ENCODE measurements at places on chromosomes 3 and 15. TPM values are rescaled to one million over a fixed set of nuclear protein-coding genes. Genes with fewer than 3 reads are reported as not detected.

Gene AGBL1
- total RNA-seq, result not detected

Gene TYRO3
- 0.37 TPM for total RNA-seq

DNA sequence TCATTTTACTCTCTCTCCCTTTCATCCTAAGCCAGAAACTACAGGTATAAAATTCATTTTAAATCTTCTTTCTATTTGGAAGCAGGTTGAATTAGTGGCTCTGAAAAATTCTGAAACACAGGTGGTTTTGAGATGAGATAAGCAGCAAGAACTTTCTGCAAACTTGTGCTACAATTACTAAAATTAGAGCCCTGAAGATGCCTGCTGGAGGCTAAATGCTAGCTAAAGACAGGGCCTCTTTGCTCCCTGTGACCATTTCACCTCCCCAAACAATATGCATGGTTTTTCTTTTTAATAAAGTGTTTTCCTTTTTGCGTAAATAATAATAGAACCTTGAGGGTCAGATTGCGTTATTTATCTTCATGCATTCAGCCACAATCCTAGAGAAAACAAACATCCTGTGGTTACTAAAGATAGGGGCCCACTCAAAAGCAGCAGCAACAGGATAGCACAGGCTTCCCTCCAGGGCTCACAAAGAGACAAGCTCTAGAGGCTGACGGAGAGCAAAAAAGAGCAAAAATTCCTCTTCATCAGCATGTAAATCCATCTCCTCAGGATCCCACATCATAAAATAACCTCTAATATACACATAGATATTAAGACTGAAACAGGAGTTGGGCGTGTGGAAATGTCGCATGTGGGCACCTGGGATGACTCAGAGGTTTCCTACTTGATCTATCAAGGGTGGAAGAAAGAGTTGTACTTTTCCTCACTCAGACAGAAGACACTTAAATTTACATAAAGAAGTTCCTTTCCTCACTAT is 26.5 kb upstream of the CP start:
- peak; percentile 76 for DNase-seq

DNA sequence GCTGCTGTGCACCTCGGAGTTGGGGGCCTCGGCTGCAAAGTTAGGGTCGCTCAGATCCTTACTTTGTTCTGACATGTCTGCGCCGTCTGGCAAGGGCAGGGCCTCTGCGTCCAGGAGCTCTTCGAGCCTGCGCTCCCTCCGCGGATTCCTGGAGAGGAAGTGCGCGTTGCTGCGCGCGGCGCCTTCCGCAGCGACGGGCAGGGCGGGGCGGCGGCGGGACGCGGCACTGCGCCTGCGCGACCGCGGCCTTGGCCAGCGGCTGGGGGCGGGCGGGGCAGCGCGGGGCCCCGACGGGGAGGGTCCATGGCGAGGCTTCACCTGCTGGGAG is at the start of gene NDN:
NDN (minus strand) TSS at position 163 of the 328 bp plus-strand sequence; CDS start at position 75, 88 bp downstream.
- DNase-seq, result no peak

DNA sequence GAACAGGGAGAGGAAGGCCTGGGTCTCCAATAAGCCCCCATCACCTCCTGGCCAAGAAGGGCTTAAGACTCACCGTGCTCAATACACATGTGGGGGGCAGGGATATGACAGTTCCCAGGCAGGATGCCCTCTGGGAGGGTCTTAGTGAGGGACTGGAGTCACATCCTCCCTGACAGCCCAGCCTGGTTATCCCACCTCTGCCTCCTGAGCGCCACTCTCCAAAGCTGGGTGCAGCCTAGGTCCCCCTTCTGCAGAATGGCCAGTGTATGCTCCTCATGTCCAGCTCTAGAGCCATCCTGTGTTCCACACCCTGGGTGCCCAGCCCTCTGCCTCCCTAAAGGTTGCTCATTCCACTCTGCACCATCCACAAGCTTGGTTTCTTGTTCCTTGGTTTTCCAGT is 1.2 kb upstream of the SHISA5 start:
- no peak for DNase-seq

- no peak for DNase-seq
These were observed 83.3 kb downstream of the SEC22A start for GRCh38 chr3:123285066-123285465.

Gene MAN2A2
- 60.8 TPM for total RNA-seq

DNA sequence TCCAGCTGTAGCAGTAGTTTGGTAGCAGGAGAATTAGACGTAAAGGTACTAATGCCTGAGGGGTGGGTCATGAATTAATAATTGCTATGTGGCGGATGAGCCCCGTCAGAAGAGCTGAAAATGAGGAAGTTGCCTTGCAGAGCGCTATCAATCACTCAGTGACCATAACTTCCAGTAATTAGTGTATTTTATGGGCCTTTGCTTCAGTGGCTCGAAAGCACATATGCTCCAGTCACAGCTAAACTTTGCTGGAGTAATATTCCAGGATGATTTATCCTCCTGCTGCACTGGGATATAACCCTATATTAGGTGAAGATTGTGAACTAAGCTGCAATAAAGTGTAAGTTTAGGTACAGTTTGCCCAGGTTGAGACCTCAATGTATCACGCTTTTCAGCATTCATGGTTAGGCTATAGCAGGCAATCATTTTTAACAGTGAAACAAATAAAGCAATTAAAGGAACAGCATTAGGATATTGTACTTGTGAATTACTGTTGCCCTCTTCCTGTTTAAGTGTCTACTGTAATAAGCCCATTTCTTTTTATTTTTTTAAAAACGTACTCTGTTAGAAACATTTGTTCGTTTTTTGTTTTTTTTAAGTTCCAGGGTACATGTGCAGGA is 104.6 kb upstream of the SKOR1 start:
- peak; percentile 84 for DNase-seq

GRCh38 chr15:23002920-23003319 is 22.8 kb upstream of the CYFIP1 start:
- no peak for DNase-seq

DNA sequence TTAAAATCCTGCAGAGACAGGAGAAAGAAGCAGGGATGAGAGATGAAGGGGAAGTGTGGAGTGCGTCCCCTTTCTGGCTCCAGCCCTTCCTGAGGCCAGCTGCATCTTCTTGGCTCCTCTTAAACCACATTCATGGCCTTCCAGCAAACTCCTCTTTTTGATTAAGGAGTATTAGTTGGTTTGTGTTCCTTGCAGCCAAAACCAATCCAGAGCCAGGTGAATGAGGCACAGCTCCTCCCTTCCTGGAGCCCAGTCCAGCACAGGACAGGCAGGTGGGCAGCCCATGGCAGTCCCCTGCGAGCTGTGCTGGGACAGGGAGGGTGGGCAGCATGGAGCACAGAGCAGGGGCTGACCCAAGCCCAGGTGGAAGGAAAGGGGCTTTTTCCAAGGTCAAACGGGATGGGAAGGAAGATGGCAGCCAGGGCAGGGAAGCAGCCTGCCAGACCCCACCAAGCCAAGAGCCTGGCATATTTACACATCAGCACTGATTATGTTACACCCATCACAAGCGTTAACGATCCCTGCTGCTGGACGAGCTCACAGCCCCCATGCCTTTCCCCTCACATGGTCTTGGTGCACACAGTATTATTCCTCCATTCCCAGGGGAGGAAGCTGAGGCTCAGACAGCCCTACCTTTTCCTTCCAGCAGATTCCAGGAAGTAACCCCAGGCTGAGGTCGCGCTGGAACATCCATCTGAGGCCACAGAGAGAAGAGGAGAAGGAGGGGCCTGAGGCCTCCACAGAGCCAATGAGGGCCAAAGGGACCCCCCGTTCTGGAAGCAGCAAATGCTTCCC is 175.6 kb downstream of the SMAD6 start:
- no peak for DNase-seq

Gene PLA2G4D
- not detected for total RNA-seq

GRCh38 chr15:90760661-90761232 is 43.6 kb downstream of the BLM start:
- DNase-seq, result no peak

- no peak for DNase-seq
These were observed 66.1 kb upstream of the RORA start for GRCh38 chr15:61295239-61295638.

GRCh38 chr3:60461267-60461666 is 790.0 kb downstream of the FHIT start:
- DNase-seq, result no peak

GRCh38 chr15:85011160-85011571 is 29.5 kb downstream of the PDE8A start:
- no peak for DNase-seq

Gene DPPA4
- not detected for total RNA-seq

DNA sequence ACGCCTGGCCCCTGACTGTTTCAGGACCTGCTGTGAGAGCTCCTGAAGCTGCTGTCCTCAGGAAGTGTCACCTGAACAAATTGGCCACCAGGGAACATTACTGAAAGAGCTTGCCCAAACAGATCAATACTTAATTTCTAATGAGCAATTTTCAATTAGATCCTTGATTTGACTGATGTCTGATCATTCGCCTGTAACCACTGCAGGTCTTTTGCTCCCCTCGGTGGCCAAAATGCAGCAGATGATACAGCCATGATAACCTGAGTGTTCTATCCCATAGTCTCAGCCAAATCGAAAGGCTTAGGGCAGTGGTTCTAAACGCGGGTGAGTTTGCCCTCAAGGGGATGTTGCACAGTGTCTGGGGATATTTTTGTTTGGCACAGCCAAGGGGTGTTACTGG is 57.6 kb upstream of the MEX3B start:
- DNase-seq, result no peak

DNA sequence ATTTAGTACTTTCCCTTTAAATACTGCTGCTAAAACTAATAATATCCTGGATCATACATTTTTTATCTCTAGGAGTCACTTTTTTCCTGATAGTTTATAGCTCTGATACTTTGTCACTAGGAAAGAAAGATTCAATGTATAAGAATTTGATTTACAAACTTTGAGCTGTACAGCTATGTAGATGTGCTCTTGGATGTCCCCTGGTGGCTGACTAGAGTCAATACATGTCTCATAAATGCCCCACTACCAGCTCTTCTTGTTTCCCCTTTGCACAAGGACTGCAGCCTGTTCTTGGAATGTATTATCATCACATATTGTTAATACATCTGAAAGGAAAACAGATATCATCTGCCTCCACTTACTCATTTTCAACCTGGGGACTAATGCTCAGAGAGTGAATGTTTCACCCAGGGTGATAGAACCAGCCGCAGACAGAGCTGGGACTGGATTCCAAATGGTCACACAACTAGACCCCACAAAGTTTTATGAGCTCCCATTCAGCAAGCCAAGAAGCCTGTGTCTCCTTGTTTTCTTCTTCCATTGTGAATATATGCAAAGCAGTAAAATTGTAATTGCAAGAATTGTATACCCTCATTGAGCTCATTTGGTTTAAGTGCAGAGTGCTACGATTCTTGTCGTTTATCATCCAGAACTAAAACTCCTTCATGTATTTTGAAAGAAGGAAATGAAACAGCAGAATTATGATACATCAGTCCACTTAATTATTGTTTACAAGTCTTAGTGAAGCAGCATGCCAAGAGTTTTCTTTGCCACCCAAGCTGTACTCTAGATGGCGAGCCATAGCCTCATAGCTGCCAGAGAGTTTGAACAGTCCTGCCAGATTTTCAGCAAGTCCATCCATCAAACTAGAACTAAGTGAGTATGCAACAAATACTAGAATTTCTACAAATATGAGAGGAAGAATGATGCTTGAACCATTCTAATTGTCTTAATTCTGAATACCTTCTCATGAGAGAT is 261.6 kb upstream of the LMCD1 start:
- DNase-seq, result peak; percentile 78

DNA sequence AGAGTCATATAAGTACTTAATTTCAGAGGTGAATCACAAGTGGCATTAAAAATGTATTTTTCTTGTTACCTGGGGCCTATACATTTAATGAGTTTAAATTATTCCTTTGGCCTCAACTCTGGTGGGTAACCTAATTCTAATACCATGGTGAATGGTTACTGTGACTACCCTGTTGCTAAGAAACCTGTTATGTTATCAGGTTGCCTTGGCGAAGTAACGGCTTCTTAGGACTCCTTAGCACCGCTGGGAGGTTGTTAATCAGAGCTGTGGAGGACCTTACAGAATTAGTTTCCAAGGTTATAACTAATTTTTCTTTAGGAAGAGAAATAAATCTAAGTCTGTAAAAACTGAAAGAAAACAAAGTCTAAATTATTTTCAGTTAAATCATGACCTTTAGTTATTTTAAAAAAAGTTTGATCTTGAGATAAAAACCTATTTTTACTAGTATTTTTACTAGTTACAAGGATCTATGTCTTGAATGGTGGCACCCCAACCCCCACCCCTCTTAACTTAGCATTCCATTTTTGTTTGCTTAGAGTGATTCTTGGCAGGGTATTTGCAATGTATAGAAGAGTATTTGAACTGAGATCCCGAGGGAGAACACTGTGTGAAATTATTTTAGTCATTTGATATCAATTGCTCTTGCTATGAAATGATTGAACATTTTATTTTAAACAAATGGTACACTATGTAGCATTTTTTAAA is 155.5 kb downstream of the FNDC3B start:
- DNase-seq, result no peak

DNA sequence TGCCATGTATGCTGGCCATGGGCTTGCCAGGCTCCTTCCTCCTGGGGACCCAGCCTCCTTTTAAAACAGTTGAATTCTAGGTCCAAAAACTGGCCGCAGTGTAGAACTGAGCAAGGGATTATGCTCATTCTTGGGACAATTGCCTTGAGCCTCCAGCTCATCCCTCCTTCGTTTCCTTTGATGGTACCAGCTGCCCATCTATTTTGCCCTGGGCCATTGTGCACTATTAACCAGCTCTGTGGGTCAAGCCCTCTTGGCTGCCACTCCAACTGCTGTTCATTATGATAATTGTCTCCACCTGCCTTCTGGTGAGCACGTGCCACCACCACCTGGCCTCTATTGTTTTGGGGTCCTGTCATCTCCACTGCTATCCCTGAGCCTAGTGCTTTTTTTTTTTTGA is 75.8 kb upstream of the SYN2 start:
- DNase-seq, result no peak

GRCh38 chr15:37425541-37425940 is 325.2 kb upstream of the MEIS2 start:
- DNase-seq, result no peak

DNA sequence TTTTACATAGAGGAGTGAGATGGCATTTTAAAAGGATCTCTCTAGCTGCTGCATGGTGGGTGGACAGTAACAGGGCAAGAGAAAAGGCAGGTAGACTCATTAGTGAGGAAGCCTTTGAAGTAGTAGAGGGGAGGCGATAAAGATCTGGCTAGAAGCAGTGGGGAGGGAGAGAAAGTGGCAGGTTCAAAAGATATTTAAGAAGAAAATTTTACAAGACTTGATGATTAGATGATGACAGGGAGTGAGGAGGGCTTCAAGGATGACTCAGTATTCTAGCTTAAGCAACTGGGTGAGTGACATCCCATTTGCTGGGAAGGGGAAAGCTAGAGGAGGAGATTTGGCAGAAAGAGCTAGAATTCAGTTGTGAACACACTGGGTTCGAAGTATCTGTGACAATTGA is 3.8 kb upstream of the BRPF1 start:
- no peak for DNase-seq

- no peak for DNase-seq
These were observed 39.7 kb upstream of the VEPH1 start for GRCh38 chr3:157542711-157543500.

Gene CFAP100
- not detected for total RNA-seq

Gene TMEM42
- total RNA-seq, result 19.2 TPM

- no peak for DNase-seq
These were observed 133.6 kb downstream of the PLD1 start for GRCh38 chr3:171676601-171677175.

- no peak for DNase-seq
These were observed 173.1 kb upstream of the CMC1 start for GRCh38 chr3:28068342-28068741.

Gene LRRN1
- total RNA-seq, result not detected

Gene DUOXA1
- not detected for total RNA-seq

Data from Karpas-422 (cell line).